ENCODE measurements at places on chromosomes 5 and 9.

- no peak for DNase-seq
Observed at GRCh38 chr5:72908664-72909063, 47.2 kb upstream of the FCHO2 start.

DNA sequence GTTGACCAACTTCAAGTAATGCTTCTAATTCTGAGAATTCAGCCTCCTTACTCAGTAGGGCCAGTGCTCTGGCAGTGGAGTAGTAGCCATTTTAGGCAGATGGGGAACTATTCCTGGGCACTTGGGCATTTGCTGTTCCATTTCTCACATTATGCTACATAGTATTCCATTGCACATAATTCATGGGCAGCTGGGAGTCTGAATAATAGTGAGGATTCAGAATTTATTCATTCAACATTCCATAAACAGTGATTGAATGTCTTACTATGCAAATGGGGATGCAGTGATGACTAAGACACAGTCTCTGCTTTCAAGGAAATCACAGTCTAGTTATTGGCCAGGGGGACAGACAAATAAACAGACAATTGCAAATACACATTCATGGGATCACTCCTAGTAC, 301.0 kb upstream of the KCNN2 start:
- DNase-seq = no peak

DNA sequence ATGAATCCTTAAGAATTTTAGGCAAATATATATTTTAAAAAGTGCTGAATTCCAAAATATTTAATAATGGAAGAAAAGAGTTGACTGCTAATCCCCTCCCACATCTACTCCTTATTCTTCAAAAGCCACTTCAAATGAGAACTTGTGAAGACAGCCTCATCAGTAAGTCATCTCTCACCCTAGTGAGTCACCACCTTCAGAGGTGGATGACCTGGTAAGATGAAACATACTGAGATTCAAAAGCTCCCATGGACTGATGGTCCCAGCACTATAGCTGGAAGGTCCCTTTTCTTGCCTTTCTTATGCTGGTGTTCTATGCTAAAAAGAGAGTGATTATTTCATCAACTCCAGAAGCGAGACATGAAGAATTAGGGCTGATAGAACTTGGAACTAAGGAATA, 37.8 kb upstream of the SPDL1 start:
- DNase-seq = no peak

DNA sequence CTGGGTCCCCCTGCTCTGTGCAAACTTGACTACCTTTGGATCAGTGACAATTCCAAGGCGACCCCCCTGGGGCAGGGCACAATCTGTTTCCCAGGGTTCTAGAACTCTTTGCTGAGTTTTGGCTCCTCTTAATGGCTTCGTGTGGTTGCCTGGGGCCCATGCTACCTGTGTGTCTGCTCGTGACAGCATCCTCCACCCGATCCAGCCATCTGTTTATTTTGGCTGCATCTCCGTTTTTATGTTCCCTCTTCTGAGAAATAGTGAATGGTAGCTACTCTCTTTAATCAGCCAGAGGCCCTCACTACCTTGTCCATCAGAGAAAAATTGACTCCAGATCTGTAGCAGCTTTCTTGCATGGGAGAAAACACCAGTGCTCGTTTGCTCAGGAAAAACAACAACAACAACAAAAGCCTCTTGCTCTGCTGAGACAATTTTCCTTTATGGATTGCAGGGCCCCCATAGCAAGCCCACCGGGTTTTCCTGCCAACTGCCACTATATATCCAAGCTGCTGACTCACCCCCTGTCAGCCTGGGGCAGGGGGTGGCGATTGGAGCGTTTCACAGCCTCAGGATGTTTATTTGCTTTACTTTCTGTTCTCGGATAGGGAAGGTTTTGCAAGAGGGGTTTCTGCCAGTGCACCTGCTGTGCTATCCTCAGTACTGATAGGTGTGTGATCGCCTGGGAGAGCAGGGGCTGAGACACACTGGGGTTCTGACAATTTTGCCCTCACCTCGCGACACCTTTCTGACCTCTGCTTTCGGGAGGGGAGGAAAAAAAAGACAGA, 607.8 kb downstream of the BNC2 start:
- peak; percentile 76 for DNase-seq

GRCh38 chr9:117083559-117083958, 331.3 kb downstream of the ASTN2 start:
- DNase-seq = no peak

GRCh38 chr5:170070556-170071412, 34.9 kb upstream of the FOXI1 start:
- DNase-seq = no peak

All from NCI-H345 (cell line).